ENCODE measurements at places on chromosomes 4 and X.

DNA sequence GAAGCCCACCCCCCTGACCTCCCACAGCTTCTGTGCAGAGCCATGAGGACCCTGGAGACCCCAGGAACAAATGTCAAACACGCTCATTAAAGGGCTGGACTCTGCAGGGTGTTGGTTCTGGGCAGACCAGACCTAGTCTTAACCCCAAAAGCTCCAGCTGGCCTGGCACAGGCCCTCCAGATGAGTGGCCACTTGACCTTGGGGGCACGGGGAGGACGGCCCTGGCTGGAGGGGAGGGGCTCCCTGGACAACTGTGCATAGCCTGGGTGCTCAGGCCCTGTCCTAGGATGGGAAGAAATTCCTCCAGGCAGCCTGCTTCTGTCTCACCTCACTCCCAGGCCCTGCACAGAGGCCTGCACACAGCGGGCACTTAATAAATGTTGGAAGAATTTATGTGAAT, 9.4 kb downstream of the ADRA2C start:
- DNase-seq = no peak

DNA sequence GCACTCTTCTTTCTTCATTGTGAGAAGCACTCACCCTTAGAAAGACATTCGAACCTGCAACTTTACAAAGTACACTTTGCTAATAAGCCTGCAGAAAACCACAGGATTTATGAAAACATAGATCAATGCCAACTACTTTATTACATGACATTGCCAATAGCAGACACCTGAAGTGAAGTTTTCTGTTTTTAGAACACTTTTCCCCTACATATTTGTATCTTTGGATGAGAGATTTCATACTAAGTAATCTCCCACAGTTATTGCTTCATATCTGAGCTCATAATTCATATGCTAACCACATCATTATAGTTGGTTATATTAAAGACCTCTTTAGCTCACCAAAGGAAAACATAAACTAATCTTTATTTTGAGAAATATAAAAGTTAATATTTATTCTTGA, 276.5 kb upstream of the CTSO start:
- DNase-seq = no peak

- DNase-seq = no peak
Measured at GRCh38 chrX:78886550-78886949, 58.6 kb upstream of the P2RY10 start.

- DNase-seq = no peak
Measured at GRCh38 chr4:66062044-66062443, 391.8 kb upstream of the EPHA5 start.

- DNase-seq = no peak
Measured at GRCh38 chr4:120916937-120917336, 5.6 kb downstream of the PRDM5 start.

- no peak for DNase-seq
Measured at GRCh38 chrX:75156531-75156945, 455 bp upstream of the ABCB7 start.

GRCh38 chr4:1872870-1873269, 1.7 kb downstream of the NSD2 start:
- DNase-seq = no peak

DNA sequence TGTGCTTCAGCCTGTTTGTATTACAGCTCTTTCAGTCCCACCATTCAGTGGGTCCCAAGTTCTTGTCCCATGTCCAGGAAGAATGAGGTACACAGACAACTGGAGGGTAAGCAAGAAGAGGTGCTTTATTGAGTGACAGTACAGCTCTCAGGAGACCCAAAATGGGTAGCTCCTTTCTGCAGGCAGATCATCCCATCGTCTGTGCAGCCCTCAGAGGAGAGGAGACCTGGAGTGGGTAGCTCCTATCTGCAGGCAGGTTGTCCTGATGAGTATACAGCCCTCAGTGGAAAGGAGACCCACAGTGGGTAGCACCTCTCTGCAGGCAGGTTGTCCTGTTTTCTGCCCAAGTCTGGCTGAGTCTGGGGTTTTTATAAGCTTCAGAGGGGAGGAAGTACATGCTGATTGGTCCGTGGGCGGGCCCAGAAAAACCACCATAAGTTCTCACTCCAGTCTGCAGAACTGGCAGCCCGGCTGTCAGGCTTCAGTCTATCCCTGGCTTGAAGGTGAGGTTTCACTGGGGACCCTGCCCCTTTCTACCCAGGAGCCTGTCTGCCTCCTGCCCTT, 18.0 kb downstream of the GRK4 start:
- DNase-seq = no peak

- no peak for DNase-seq
Measured at GRCh38 chrX:139554376-139554775, 23.8 kb downstream of the F9 start.

GRCh38 chr4:80529026-80529425, 193.5 kb downstream of the CFAP299 start:
- DNase-seq = no peak

DNA sequence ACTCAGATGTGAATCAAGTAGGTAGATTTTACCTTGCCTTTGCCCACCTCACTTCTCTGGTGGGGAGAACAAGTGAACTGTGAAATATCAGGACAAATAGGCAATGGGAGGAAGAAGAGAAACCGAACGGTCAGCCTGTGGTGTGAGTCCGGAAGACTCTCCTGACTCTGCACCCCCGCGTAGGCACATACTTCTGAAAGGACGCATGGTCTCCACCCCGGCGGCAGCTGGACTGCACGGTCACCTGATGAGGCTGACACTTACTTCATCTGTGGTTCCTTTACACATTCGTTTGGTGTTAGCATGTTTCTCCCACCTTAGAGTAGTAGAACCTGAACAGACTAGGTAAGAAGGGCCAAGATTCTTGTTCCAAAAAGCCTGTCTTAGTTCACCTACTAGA, 58.4 kb downstream of the NELFA start:
- DNase-seq = no peak

- no peak for DNase-seq
Measured at GRCh38 chrX:32280489-32280888, 930.9 kb downstream of the DMD start.

DNA sequence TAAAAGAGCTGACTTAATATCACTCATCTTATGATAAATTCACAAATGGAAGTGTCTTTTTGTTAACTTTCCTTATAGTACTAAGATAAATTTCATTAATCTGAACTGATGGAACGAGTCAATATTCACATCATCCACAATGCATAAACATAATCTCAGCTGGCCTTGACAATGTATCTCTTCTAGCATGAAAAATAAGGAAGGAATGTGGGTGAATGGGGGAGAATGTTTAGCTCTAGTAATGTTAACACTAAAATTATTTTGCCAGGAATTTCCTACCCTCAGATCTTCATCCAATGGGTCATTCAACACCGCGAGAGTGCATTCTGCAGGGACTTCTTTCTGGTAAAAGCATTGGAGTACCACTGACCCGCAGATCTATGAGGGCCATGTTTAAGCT, 15.8 kb downstream of the TRPC3 start:
- no peak for DNase-seq

GRCh38 chr4:70714079-70714887, 7.5 kb upstream of the RUFY3 start:
- DNase-seq = no peak

DNA sequence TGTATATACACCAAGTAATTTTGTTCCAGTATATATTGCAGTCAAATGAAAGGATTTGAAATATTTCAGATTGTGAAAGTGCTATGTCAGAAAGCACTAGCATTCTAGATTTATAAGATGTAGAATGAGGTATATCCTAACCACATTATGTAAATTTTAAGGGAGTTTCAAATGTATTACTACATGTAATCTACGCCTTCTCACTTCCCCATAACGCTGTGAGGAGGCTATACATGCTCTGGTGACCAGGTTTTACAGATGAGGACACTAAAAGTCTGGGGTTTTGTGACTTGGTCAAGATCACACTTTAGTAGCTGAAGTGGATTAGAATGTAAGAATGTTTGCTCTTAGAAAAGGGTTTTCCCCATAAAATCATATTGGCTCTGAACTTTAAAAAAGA, 8.1 kb downstream of the ENPEP start:
- no peak for DNase-seq

GRCh38 chr4:85233516-85233915, 241.4 kb upstream of the ARHGAP24 start:
- no peak for DNase-seq

DNA sequence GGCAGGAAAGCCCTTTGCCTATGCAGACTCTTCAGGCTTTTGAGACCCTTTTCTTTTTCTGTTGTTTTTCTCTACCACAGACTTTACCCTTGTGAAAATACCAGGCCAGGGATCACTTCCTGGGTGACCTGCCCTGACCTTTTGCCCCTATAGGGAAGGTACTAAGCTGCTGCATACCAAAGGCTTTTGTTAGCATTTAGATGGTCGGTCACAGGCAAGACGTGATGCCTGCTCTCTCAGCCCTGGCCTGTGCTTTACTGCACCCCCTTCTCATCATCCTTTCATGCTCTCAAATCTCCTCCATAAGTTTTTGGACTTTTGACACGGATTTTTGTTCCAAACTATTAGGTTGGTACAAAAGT, 98.2 kb downstream of the ARHGAP10 start:
- no peak for DNase-seq

- no peak for DNase-seq
Measured at GRCh38 chr4:87017580-87018342, 83.0 kb downstream of the AFF1 start.

- no peak for DNase-seq
Measured at GRCh38 chr4:48891028-48891619, 15.4 kb downstream of the OCIAD2 start.

DNA sequence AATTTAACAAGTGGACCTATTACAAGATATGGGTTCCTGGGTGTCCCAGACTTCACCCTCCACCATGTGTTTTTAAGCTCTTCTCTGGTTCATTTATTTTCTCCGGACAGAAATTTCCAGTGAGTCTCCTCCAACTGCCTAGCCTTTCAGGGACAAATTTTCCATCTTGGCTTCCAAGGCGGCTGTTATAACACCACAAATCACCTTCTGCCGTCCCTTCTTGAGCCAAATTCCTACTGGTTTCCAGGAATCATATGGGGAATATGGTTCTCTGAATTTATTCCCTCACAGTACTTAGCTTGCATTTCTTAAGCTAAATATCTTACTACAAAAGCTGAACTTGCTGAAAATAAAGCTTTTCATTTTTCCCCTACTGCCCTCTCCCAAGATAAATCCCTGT, 18.8 kb downstream of the NEXMIF start:
- no peak for DNase-seq

DNA sequence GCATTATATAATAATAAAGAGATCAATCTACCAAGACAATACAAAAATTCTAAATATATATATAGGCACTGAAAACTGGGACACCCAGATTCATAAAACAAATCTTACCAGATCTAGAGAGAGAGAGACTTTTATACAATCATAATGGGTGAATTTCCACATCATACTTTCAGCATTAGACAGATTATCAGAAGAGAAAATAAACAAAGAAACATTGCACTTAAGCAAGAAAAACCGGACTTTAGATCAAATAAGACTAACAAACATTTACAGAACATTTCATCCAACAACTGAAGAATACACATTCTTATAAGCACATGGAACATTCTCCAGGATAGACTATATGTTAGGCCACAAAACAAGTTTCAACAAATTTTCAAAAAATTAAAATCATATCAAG, 245.1 kb downstream of the INPP4B start:
- DNase-seq = no peak

DNA sequence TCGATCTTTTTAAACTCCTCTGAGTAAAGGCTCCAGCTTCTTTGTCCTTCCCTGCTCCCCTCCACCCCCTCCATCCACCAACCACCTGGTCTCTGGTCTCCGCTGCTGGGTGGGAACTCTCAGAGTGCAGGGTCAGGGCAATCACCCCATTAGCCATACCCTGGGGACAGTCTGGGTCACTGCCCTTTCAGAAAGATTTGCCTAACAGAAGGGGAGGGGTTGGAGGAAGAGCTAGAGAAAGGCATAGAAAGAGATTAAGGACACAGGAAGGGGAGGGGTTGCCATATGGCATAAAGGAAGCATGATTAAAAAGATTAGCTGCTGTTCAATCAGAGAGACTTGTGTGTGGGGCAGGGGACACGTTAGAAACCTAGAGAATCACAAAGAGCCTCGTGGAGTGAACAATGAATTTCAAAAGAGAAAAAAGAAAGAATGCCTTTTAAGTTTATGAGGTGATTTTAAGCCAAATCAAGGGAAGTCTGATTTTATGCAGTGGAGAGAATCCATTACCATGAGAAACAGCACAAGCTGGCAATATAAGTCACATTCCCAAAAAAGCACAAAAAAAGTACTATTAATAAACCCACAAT, 115.5 kb upstream of the ACSL4 start:
- DNase-seq = no peak

DNA sequence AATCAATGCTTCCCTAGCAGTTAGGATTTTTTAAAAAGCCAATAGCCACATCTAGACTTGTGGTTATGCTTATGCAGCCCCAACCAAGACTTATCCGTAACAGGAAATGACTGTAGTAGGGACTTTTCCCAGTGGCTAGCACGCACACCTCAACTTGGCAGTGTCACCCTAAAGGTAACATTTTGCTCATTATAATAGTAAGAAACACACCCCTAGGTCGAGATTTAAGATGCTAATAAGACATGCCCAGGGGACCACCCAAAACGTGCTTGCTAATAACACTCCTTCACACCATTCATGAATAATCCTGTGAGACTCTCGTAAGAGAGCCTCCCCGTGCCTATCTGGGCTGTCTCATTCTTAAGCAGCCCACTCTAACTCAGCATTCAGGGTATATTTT, 195.3 kb downstream of the CHIC1 start:
- DNase-seq = no peak

- no peak for DNase-seq
Measured at GRCh38 chr4:71765821-71766383, 18.0 kb downstream of the GC start.
